Cardiac septum (tissue), 1 donor: ENCODE measurements at places on chromosomes 12 and 14. TPM values are rescaled to one million over a fixed set of nuclear protein-coding genes. Genes with fewer than 3 reads are reported as not detected.
A peak's percentile ranks its signal among the peaks of the same experiment; 100 is the strongest.

GRCh38 chr12:94841177-94841576 is 162.3 kb downstream of the NDUFA12 start:
- no peak for DNase-seq

DNA sequence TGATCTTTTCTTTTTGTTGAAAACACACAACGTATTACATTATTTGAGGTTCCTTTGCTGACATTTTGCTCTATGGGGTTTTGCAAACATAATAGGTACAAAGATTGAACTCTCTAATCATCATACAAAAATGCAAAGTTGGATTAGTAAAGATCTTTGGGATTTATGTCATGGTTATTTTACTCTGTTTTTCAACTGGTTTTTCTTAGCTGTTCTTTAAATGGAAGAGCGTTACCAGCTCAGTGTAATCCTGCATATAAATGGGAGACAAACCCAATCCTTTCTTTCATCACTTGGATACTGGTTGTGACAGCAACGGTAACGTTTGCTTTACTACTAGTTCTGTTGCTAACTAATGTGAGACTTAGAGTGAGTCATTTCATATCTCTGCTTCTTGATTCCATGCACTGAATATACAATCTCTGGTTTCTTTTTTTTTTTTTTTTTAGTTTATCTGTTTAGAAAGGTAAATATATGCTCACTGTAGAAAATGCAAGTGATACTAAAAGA is 104.9 kb upstream of the NOVA1 start:
- no peak for DNase-seq

- DNase-seq: no peak
Observed at GRCh38 chr12:55957106-55957859, 8.6 kb downstream of the PMEL start.

DNA sequence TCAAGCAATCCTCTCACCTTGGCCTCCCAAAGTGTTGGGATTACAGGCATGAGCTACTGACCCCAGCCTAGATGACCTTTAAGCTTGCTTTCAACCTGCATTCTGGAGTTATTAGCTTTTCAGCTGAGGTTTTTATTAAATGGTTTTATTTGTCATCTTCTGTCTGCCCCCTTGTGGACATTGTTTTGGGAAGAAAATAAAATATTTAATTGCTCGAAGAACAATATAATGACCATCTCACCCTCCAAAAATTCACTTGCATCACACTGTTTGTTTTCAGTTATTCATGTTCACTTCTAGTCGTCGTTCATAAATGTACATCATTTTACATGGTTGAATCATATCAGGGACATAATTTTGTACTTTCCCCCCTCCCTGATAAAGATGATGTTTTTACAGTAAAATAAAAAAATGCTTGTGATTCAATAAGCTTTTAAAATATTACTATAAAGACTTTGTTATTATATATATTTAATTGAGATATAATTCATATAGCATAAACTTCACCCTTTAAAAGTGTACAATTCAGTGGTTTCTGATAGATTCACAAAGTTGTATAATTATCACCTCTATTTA is 10.1 kb upstream of the SPATS2 start:
- DNase-seq: no peak

GRCh38 chr12:125267114-125267513 is 201.9 kb downstream of the AACS start:
- DNase-seq: no peak

GRCh38 chr14:92362781-92363235 is 39.8 kb downstream of the SLC24A4 start:
- no peak for DNase-seq

- DNase-seq: no peak
Observed at GRCh38 chr12:106113446-106113823, 25.3 kb downstream of the NUAK1 start.

DNA sequence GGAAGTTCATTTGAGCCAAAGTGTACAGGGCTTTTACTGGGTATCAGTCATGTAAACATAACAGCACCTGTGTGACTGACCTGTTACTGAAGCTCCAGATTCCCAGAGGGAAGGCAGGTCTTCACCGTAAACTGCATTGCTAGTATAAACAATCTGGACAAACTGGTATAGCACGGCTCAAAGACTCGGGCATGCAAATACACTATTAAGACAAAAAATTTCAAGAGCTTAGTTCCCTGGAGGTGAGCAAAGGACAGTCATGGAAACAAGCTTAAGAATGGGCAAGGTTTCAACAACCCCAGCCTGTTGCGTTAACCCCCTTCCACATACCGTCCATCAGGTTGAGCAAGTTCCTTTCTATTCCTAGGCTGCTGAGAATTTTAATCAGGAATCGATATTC is 9.4 kb downstream of the PARP11 start:
- no peak for DNase-seq

GRCh38 chr12:59446116-59446515 is 149.7 kb upstream of the SLC16A7 start:
- DNase-seq: no peak

GRCh38 chr12:105107494-105108371 is at the start of gene WASHC4:
Gene WASHC4 (plus strand): TSS chr12:105107731. CDS start chr12:105107801, 70 bp downstream.
- peak; percentile 99 for DNase-seq

DNA sequence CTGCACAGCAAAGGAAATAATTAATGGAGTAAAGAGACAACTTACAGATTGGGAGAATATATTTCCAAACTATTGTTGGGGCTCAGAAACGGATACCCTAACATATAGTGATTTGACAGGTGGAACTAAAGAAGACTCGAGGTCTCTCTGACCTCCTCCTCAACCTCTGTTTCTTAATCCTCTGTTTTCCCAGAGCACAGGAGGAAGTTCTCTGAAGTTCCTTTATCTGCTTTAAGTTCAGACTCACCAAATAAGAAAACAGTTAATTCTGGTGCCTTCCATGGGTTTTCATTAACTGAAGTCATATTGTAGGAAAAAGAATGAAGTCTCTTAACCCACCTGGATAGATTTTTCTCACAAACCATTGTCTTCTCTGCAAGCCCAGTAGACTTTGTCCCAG is 29.2 kb downstream of the CLEC2D start:
- DNase-seq: no peak

DNA sequence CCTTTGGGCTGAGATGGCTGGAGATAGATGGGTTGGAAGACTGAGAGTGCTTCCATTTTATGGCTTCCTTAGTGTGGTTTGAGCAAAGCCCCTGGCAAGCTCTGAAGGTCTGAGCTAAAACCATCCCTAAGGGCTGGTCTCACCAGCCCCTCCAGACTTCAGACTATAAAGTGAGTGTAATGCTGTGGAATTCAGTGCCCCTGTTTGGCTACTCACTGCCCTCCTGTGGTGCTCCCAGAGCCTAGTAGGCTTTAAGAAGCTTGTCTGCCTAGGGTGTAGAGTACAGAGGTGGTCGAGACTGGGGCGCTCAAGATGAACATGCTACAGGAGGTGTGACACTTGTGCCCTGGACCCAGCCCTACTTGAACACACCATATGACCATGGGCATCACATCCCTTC is 246.7 kb upstream of the FKBP4 start:
- DNase-seq: no peak

GRCh38 chr12:100539202-100539601 is 34.3 kb upstream of the GAS2L3 start:
- DNase-seq: no peak

GRCh38 chr12:29882846-29883245 is 99.1 kb upstream of the TMTC1 start:
- DNase-seq: no peak

- no peak for DNase-seq
Observed at GRCh38 chr14:89571491-89571890, 154.5 kb upstream of the FOXN3 start.

- no peak for DNase-seq
Observed at GRCh38 chr14:23829736-23830471, 123.7 kb upstream of the DHRS4 start.

DNA sequence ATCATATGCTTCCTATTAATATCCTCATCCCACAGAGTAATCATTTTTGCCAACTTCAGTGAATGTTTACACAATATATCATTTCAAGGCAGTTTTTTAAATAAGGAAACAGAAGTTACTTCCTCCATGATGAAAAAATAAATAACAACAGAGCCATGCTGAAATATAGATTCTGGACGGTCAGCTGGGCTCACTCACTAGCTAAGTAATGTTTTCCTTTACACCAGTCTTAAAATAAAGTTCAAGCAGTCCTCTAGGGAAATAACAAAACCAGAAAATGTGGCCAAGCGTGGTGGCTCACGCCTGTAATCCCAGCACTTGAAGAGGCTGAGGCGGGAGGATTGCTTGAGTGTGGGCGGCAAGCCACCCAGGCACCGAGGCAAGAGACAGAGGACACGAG is 28.7 kb downstream of the AICDA start:
- no peak for DNase-seq

DNA sequence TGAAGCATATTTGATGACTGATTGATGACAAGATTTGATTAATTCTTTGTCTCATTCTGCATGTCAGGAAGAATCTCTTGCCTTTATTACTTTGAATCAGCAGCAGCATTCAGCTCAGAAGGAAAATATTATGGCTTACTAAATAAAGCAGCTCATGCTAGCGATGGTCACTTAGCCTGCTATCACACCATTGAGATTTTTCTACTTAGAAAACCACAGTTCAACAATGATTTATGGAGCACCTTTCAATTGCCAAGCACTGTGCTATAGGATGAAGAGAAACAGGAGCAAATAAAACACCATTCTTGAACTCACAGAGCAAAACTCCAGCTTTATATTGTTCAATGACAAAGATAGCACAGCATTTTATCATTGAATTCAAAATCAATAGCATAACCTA is 197.7 kb downstream of the CPNE8 start:
- no peak for DNase-seq

DNA sequence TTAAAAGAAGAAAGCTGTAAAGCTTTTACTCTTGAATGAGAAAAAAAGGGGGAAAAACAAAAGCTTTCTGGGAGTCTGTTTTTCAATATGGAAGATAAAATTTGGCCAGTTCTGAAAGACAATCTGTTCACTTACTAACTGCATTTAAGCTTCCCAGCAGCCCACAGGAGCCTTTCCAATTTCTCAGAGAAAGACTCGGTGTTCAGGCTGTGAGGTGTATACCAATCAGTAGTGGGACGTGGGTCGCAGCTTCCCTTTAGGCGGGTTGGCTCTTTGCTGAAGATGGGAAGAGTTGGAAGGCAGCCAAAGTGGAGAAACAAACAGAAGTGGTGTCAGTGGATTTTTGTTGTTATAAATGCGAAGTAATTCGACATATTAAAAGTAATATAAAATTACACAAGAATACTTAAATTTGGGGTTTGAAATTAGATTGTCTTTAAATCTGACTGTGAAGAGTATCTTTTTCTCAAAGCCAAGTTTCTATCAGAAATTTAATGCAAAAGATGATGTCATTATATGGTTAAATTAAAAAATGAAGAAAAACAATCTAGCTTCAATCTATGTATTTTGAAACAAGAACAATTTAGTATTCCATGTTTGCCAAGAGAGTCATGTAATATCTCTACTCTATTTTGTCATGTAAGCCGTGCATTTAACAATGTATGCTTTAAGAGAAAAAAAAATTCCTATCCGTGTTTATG is 590.2 kb upstream of the ATXN7L3B start:
- no peak for DNase-seq

- no peak for DNase-seq
Observed at GRCh38 chr14:68523326-68523610, 269.6 kb downstream of the ZFP36L1 start.

- DNase-seq: no peak
Observed at GRCh38 chr14:102573591-102574046, 18.8 kb upstream of the RCOR1 start.

- peak; percentile 92 for DNase-seq
Observed at GRCh38 chr12:57111031-57111734, at the start of gene STAT6. Gene STAT6 (minus strand): TSS chr12:57111362. CDS start chr12:57108278, 3,084 bp downstream.

GRCh38 chr12:101694986-101695385 is 2.5 kb upstream of the CHPT1 start:
- no peak for DNase-seq

DNA sequence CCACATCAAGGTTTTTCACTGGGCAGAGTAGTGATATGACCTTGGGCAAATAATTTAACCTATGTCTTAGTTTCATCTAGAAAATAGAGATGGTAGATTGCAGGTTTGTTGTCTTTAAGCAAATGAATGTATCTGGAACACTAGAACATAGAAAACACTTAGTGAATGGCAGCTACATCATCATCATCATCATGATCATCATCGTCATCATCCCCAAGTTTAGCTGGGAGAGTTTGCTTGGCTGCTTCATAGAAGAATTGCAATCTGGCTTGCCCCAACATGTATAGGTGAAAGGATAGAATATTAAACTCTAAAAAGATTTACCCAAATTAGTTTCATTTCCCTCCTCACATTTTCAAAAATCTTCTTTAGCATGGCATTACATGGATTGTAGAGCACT is 91.3 kb upstream of the TMEM260 start:
- no peak for DNase-seq

- no peak for DNase-seq
Observed at GRCh38 chr12:131147894-131148293, 194.2 kb downstream of the ADGRD1 start.

GRCh38 chr12:89111964-89112363 is 240.3 kb downstream of the DUSP6 start:
- DNase-seq: no peak

GRCh38 chr12:109455706-109456105 is 21.4 kb downstream of the KCTD10 start:
- DNase-seq: no peak

DNA sequence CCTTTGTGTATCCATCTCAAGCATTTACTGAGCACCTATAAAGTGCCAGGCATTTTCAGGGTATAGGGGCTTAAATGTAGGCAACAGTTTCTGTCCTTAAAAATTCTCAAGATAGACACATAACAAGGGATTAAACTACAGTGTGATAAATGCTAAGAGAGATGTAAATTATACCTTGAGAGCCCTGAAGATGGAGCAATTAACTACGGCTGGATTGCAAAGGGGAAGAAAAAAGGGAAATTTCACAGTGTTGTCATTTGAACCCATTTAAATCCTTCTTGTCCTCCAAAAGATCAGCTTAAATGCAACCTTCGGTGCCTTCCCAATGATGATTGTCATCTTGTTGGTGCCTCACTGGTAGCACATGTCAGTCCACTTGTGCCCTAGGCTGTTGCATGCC is 11.5 kb upstream of the IL26 start:
- DNase-seq: no peak

DNA sequence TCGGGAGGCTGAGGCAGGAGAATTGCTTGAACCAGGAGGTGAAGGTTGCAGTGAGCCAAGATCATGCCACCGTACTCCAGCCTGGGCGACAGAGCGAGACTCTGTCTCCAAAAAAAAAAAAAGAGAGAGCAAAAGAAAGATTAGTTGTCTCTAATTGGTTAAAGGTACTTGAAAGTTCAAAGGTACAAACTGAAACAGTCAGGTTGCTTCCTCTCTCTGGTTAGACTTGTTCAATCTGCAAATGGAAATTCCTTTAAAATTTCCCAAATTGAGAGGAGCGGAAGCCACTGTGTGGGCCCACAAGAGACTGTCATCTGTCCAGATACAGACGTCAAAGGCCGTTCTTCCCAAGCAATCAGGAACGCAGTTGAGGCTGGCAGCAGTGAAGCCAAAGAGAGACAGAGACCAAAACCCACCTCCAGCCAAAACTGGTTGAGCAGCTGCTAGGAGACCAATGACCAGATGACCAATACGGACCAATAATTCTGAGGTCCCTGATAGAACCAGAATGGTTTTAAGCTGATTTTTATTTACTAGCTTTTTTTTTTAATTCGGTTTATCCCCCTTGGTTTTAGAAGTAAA is 63.6 kb downstream of the GCH1 start:
- no peak for DNase-seq

The PTPRB gene
- total RNA-seq: 28.9 TPM

The EFS gene
- 3.7 TPM for total RNA-seq

The VRTN gene
- not detected for total RNA-seq

The TEDC1 gene
- total RNA-seq: 3.8 TPM

The GRIN2B gene
- total RNA-seq: 0.16 TPM

The NYNRIN gene
- 5.0 TPM for total RNA-seq

The NPAS3 gene
- 4.9 TPM for total RNA-seq

The GZMB gene
- 0.48 TPM for total RNA-seq

The GALNT6 gene
- 0.65 TPM for total RNA-seq
